ENCODE measurements at places on chromosomes 3 and 15. TPM values are rescaled to one million over a fixed set of nuclear protein-coding genes. Genes with fewer than 3 reads are reported as not detected.

DNA sequence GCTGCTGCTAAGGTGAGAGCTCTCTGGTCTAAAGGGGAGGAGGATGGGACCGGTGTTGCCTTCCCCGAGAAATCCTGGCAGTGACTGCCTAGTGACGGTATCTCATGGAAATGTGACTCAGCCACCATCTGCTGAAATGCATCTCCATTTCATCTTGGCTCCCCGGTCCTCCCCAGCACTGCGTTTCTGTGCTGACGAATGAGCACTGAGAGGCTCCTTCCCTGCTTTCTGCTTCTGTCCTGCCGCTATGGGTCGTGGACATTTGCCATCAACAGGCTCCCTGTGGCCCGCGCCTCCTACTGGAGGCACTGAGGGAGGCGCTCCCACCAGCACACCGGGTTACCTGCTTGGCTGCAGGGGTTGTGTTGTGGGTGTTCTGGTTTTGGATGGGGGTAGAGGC lies 13.5 kb upstream of the SEC13 start:
- no peaks in the 10 kb centered on the region for H3K4me1 ChIP-seq
- no peak overlapping the region for H3K27ac ChIP-seq
- no peak for DNase-seq
- no peaks in the 10 kb centered on the region for H3K27me3 ChIP-seq
- no peak overlapping the region for H3K4me3 ChIP-seq
- no peaks in the 10 kb centered on the region for H3K36me3 ChIP-seq

The MYEF2 gene
- total RNA-seq, result 18.8 TPM

DNA sequence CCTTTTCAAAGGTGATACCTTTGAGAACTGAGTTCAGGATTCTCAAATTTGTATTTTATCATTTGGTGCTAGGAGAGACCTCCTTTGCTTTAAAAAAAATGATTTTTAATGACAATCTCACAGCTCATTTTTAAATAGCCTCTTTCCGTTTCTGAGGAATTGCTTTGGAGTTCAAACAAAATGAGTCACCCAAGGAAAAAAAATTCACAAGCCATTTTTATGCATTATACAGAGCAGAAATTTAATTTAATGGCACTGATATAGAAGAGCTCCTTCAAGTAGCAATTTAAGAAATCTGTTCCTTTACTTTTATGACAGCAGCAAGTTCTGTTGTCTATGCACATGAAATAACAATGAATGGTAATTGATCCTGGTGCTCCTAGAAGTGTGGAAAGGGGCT lies 337.9 kb upstream of the KCNMB2 start:
- H3K4me1 ChIP-seq, result no peaks in the 10 kb centered on the region
- H3K27me3 ChIP-seq, result no peaks in the 10 kb centered on the region
- H3K27ac ChIP-seq, result no peak overlapping the region
- no peak overlapping the region for H3K4me3 ChIP-seq
- DNase-seq, result no peak
- no peaks in the 10 kb centered on the region for H3K36me3 ChIP-seq

DNA sequence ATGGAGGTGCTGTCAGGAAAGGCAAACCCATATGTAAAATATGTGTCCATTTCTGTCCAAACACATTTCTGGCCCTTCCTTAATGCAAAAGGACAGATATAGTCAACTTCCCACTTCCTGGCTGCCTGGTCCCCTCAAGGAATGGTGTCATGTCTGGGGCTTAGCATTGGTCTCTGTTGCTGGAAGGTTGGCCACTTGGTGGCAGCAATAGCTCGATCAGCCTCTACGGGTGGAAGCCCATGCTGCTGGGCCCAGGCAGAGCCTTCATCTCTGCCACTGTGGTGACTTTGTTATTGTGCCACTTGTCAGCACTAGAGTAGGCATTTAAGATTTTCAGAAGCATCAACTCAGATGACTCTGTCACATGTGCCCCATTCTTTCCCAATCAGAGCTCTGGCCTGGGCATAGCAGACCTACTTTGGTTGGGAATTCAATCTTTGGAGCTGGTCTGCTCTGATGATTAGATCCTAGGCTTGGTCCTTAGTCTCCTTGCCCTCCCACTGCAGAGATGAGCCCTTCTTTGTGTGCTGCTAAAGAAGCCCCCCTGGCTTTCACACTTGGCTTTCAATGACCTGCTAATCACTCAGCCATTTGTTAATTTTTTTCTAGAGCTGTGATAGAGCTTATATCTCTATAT lies 51.0 kb upstream of the SPSB4 start:
- no peak overlapping the region for H3K27ac ChIP-seq
- DNase-seq, result peak; percentile 41
- no peak overlapping the region for H3K4me3 ChIP-seq
- H3K4me1 ChIP-seq, result no peaks in the 10 kb centered on the region

The WDR93 gene
- total RNA-seq, result not detected

- H3K4me1 ChIP-seq, result no peaks in the 10 kb centered on the region
- H3K27ac ChIP-seq, result no peak overlapping the region
- H3K27me3 ChIP-seq, result no peaks in the 10 kb centered on the region
- H3K4me3 ChIP-seq, result no peak overlapping the region
- DNase-seq, result no peak
Measured at GRCh38 chr3:59339818-59340217, 290.0 kb upstream of the CFAP20DC start.

GRCh38 chr3:101884776-101885175 lies 35.5 kb downstream of the NFKBIZ start:
- H3K27ac ChIP-seq, result no peak overlapping the region
- H3K36me3 ChIP-seq, result no peaks in the 10 kb centered on the region
- no peak overlapping the region for H3K4me3 ChIP-seq
- H3K27me3 ChIP-seq, result no peaks in the 10 kb centered on the region
- H3K4me1 ChIP-seq, result no peaks in the 10 kb centered on the region
- DNase-seq, result no peak

DNA sequence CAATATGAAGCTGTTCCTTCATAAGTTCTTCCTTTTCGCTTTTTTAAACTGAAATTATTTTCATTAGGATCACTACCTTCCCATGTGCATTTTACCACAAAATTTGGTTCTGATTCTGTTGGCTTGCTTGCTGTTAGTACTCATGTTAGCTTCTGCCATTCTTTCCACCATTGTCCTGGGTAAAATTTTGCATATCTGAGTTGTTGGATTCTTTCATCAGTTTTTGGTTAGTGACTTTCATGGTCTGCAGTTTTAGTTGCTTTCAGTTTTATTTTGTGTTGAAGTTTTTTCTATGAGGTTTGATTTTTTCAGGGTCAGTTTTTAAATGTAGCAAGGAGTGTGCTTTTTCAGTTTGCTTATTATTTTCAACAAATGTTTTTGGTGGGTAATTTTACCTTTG lies 71.9 kb downstream of the SMAD3 start:
- H3K27ac ChIP-seq, result no peak overlapping the region
- peaks cover 43% of the 10 kb centered on the region for H3K4me1 ChIP-seq
- H3K36me3 ChIP-seq, result no peaks in the 10 kb centered on the region
- no peak for DNase-seq

The CCDC71 gene
- total RNA-seq, result 33.9 TPM

DNA sequence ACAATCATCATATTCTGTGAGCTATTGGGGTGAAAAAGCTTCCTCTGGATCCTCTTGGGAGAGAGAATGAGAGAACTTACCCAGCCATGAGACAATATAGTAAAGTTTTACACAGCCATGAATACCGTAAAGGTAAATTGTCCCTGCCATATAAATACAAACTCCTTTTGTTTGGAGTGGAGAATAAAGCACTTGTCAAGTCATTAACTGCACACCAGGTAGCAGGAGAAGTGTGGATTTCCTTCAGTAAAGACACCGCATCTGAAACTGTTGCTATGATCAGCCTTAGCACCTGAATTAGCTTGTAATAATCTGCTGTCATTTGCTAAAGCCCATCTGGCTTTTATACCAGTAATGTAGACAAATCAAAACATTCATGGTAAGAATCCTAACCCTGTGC lies 336.6 kb upstream of the SLCO3A1 start:
- DNase-seq, result no peak
- H3K27ac ChIP-seq, result no peak overlapping the region
- no peaks in the 10 kb centered on the region for H3K4me1 ChIP-seq
- no peaks in the 10 kb centered on the region for H3K27me3 ChIP-seq
- H3K36me3 ChIP-seq, result no peaks in the 10 kb centered on the region

- no peaks in the 10 kb centered on the region for H3K36me3 ChIP-seq
- no peak overlapping the region for H3K4me3 ChIP-seq
- peak; percentile 18 for DNase-seq
- no peaks in the 10 kb centered on the region for H3K4me1 ChIP-seq
- no peak overlapping the region for H3K27ac ChIP-seq
- no peaks in the 10 kb centered on the region for H3K27me3 ChIP-seq
Measured at GRCh38 chr3:177284383-177284881, 87.2 kb upstream of the TBL1XR1 start.

The TF gene
- 0.35 TPM for total RNA-seq

DNA sequence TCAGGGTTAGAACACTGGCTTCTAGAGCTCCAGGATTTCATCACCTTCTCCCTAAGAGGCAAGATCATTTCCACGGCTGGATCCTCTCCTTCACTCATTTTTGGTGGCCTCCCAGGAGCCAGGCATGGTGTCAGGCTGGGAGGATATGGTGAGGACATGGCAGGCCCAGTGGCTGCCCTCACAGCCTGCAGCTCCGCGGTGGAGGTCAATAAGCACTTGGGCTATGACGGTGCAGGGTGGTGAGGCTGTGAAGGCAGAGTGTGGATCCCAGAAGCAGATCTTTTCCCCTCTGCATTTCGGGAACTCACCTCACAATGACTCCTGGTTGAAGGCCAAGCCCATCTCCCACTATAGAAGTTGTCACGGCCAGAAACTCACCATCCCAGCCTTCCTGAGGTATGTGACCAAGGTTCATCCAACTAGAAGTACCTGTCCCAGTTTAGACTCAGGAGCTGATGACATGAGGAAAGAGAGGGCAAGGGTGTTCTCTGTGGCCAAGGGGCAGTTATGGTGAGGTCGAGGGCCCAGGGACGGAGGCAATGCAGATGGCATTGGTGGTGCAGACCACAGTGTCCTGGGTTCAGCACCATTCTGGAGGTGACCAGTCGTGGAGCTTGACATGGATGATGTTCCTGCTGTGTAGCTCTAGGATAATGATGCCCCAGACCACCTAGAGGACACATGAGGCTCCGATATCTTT lies 100.1 kb upstream of the SMAD3 start:
- no peaks in the 10 kb centered on the region for H3K4me1 ChIP-seq
- no peak overlapping the region for H3K27ac ChIP-seq
- H3K4me3 ChIP-seq, result no peak overlapping the region
- no peaks in the 10 kb centered on the region for H3K27me3 ChIP-seq

The B3GNT5 gene
- total RNA-seq, result 0.22 TPM

The RFT1 gene
- 26.0 TPM for total RNA-seq

DNA sequence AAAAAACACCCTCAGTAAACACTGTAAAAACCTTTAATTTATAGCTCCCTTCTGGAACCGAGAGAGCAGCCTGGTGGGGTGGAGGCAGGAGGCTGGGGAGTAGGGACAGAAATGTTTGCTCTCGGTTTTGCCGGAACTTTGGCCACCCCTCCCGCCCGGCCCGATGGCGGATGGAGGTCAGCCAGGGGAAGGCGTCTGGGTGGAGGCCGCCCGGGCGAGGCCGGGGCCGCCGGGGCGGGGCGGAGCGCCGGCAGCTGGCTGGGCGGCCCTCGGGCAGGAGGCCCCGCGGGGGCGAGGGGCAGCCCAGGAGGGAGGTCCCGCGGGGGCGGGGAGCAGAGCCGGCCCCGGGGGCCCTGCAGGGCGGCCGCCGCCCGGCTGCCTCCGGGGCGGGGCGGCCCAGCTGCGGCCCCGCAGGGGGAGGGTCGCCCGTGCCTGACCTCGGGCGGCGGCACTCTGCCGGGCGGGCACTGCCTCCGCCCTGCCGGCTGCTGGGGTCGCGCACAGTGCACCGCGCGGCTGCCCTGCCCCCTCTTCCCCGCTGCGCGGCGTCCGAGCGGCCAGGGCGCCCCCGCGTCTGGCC lies 829 bp upstream of the SKIL start:
- H3K4me1 ChIP-seq, result peaks cover 7% of the 10 kb centered on the region
- peak overlapping the region; percentile 67 for H3K27ac ChIP-seq
- peak overlapping the region; percentile 30 for H3K4me3 ChIP-seq
- H3K27me3 ChIP-seq, result no peaks in the 10 kb centered on the region
- no peaks in the 10 kb centered on the region for H3K36me3 ChIP-seq

The ERC2 gene
- total RNA-seq, result not detected

The PPIP5K1 gene
- 66.0 TPM for total RNA-seq

DNA sequence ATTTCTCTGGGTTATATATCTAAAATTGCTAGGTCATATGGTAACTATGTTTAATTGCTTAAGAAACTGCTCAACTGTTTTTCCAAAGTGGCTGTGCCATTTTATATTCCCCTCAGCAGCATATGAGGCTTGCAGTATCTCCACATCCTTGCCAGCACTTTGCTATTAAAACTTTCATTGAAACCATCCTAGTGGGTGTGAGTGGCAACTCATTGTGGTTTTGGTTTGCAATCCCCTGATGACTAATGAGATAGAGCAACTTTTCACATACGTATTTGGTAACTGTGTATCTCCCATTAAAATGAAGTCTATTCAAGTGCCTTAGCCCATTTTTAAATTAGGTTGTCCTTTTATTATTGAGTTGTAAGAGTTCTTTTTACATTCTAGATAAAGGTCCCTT lies 17.3 kb downstream of the KPNA1 start:
- no peak for DNase-seq
- H3K27ac ChIP-seq, result no peak overlapping the region
- H3K4me1 ChIP-seq, result peaks cover 8% of the 10 kb centered on the region
- no peaks in the 10 kb centered on the region for H3K36me3 ChIP-seq
- no peaks in the 10 kb centered on the region for H3K27me3 ChIP-seq

The COL6A5 gene
- not detected for total RNA-seq

DNA sequence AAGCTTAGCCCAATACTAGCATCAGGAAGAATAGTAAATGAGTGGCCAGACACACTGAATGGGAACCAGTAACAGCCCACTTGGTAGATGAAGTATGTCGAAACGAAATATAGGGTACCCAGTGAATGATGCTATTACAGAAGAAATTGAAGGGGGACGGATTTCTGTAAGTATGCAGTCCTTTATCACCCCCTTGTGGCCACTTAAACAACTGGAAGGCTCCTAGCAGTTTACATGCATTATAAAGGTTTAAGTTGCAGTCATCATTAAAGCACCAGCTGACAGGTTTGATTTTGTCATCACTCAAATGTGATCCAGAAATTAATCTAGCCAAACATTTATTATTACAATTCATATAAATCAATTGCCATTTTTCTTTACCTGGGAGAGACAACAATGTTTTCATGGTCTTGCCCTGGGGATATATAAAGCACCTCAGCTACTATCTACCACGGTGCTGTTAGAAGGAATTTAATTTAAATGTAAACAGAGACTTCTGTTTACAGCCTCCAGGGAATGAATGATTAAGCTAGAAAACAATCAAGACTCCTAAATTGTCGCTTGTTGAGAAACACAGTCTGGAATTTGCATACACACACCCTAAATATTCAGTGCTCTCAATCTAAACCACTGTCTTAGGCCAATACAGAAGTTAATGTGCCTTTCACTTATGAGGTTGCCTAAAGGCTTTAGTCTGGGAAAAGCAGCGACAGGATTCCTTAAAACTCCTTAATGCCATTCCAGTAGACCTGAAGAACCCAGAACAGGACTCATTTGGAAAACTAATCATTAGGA lies 7.8 kb downstream of the EIF1B start:
- DNase-seq, result peak; percentile 64
- H3K27ac ChIP-seq, result no peak overlapping the region
- no peaks in the 10 kb centered on the region for H3K27me3 ChIP-seq
- H3K4me3 ChIP-seq, result no peak overlapping the region
- no peaks in the 10 kb centered on the region for H3K4me1 ChIP-seq
- H3K36me3 ChIP-seq, result peaks cover 9% of the 10 kb centered on the region

GRCh38 chr3:126084768-126085180 lies 850 bp upstream of the SLC41A3 start:
- H3K4me1 ChIP-seq, result no peaks in the 10 kb centered on the region
- no peak overlapping the region for H3K4me3 ChIP-seq
- H3K36me3 ChIP-seq, result no peaks in the 10 kb centered on the region
- H3K27ac ChIP-seq, result peak overlapping the region; percentile 40
- no peak for DNase-seq
- H3K27me3 ChIP-seq, result no peaks in the 10 kb centered on the region

All from naive thymus-derived CD4-positive, alpha-beta T cell (primary cell).